Nephron progenitor cell (in vitro differentiated cells): ENCODE measurements at places on chromosomes 2 and 18.

DNA sequence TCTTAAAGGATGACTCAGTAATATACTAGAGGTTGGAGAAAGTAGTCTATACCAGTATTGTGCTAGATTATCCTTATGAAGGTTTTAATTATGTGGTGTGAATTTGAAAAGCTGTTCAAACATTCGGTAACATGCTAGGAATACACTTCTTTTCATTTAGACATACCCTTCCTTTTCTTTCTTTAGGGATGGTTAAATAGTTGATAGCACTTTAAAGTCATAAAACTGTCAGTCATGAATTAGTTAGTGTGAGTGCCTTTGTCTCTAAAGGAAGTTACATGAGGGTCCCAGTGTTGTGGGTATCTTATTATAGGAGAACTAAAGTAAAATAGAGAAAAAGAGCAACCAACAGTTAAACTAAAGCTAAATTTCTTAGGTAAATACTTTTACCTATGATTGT is 149.3 kb downstream of the CSRNP3 start:
- DNase-seq: no peak

GRCh38 chr18:10481831-10482230 is 27.4 kb downstream of the APCDD1 start:
- DNase-seq: no peak

- DNase-seq: no peak
Observed at GRCh38 chr2:53793821-53794220, 7.0 kb downstream of the ERLEC1 start.

DNA sequence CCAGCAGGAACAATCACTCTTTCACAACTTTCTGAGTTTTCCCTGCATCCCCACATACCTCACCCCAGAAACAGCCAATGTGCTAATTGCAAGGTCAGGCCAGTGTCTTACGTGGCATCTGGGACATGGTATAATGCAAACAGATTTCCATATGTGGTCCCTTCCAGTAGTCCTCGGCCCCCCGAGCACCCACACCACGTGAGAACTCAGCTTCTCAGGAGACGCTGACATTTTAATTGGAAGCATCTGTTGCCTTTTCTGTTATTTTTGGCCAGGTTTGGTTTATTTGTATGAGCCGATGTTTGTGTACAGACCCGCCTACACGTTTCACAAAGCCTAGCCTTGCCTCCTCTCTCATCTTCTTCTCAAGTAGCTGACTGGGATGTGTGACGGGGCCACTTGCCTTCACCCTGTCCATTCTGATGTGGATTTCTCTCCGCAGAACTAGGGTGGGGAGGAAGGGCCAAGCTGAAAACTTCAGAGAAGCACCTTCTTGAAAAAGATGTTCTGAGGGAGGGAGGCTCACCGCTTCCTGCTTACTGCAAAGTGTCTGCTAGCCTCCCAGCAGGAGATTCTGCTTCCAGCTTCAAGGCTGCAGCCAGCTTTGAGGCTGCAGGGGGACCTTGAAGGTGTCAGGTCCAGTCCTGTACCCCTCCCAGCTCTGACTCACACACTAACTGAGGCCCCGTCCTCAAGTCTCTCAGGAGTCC is 109.6 kb upstream of the SLC14A2 start:
- DNase-seq: no peak

- DNase-seq: no peak
Observed at GRCh38 chr2:56009758-56010458, 86.3 kb upstream of the EFEMP1 start.

DNA sequence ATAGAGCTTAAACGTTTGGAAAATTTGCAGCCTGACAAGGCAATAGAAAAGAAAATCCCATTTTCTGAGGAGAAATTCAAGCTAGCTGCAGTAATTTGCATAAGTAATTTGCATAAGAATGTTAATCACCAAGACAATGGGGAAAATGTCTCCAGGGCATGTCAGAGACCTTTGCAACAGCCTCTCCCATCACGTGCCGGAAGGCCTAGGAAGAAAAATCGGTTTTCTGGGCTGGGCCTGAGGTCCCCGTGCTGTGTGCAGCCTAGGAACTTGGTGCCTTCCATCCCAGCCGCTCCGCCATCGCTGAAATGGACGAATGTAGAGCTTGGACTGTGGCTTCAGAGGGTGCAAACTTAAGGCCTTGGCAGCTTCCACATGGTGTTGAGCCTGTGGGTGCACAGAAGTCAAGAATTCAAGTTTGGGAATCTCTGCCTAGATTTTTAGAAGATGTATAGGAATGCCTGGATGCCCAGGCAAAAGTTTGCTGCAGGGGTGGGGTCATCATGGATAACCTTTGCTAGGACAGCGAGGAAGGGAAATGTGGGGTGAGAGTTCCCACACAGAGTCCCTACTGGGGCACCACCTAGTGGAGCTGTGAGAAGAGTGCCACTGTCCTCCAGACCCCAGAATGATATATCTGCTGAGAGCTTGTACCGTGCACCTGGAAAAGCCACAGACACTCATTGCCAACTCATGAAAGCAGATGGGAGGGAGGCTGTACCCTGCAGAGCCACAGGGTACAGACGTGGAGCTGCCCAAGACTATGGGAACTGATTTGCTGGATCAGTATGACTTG is 164.6 kb downstream of the GULP1 start:
- DNase-seq: no peak

- peak; percentile 5 for DNase-seq
Observed at GRCh38 chr2:170743530-170744239, 26.5 kb upstream of the ERICH2 start.

- DNase-seq: no peak
Observed at GRCh38 chr18:60503199-60503598, 130.6 kb upstream of the MC4R start.

DNA sequence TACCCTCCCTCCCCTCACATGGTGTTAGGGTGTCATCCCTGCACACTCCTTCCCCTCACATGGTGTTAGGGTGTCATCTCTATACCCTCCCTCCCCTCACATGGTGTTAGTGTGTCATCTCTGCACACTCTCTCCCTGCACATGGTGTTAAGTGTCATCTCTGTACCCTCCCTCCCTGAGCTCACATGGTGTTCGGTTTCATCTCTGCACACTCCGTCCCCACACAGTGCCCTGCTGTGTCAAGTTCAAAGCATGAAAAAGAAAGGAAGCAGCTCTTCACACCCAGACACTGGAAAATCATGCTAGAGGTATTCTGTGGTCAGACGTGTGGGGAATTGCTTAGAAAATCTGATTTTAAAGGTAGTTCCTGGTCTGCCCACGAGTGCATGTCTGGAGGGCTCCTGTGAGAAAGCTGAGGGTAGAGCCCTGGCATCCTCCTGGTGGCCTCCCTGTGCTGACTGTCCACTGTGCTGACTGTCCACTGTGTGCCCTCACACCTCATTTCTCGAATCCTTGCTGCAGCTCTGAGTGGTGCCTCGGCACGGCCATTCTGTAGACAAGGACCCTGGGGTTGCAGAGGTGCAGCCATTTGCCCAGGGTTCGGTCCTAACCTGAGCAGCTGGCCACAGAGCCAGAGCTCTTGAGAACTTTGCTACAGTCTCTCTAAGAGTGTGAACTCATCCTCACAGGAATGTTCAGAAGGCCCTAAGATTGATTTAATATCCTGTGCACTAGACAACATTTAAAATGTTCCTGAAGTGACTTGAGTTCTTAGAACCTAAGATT is 69.1 kb upstream of the NFATC1 start:
- DNase-seq: no peak

GRCh38 chr2:17573085-17573803 is 32.7 kb downstream of the VSNL1 start:
- DNase-seq: no peak

GRCh38 chr2:39593439-39594393 is 72.0 kb upstream of the TMEM178A start:
- DNase-seq: peak; percentile 9

GRCh38 chr2:152245653-152246052 is 70.1 kb upstream of the STAM2 start:
- DNase-seq: no peak

DNA sequence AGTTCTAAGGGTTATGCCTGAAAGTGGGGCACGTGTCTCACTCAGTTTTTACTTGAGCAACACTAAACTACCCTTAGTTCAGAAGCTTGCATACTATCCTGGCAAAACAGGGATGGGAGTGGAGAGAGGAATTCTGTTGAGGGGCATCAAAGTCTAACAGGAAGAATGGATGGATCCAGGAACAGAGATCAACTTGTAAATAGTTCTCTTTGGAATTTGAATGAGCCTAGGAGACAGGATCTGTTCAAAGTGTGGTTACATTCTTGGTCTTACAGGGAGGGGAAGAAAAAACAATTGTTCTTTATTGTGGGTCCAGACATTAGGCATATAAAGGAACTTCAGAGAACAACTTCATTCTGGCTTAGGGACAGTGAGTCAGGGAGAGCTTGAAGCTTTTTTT is 560.2 kb downstream of the CNTNAP5 start:
- no peak for DNase-seq

- no peak for DNase-seq
Observed at GRCh38 chr2:101987832-101988231, 3.9 kb upstream of the IL1R2 start.

GRCh38 chr2:143433840-143434239 is 304.6 kb downstream of the ARHGAP15 start:
- no peak for DNase-seq

- DNase-seq: no peak
Observed at GRCh38 chr2:64770781-64771334, 117.1 kb upstream of the SERTAD2 start.

DNA sequence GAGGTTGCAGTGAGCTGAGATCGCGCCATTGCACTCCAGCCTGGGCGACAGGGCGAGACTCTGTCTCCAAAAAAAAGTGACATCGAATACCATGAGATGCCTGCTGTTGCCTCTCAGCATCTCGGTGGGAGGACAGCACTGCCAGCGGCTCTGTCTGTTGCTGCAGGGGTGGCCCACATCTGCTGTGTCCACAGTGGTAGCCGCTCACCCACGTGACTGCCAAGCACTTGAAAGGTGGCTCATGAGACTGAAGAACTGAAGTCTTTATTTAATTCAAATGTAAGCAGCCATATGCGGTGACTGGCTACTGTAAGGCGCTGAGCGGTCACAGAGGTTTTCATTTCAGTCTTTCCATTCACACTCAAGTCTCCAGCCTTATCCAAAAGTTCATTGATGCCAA is 25.8 kb downstream of the IMPA2 start:
- no peak for DNase-seq

- no peak for DNase-seq
Observed at GRCh38 chr2:48738806-48739205, 16.7 kb downstream of the LHCGR start.

DNA sequence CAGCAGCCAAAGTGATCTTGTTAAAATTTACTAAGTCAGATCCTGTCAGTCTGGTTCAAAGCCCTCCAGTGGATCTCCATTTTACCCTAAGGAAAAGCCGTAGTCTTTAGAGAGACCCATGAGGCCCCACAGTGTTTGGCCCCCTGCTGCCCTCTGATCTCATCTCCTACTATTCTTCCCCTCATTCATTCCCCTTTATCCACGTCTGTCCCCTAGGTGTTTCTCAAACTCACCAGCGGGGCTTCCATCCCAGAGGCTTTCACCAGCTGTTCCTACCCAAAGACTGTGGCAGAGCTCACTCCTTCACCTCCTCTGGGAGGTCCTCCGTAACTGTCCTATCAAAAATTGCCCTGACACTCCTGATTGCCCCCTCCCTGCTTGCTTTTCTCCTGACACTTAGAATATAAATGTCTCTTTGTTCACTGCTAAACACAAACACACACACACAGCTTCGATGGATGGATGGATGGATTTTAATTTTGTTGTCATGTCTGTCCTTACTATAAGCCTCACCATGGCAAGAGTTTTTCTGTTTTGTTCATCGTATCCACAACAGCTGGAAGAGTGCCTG is 26.1 kb downstream of the LIMS1 start:
- no peak for DNase-seq

DNA sequence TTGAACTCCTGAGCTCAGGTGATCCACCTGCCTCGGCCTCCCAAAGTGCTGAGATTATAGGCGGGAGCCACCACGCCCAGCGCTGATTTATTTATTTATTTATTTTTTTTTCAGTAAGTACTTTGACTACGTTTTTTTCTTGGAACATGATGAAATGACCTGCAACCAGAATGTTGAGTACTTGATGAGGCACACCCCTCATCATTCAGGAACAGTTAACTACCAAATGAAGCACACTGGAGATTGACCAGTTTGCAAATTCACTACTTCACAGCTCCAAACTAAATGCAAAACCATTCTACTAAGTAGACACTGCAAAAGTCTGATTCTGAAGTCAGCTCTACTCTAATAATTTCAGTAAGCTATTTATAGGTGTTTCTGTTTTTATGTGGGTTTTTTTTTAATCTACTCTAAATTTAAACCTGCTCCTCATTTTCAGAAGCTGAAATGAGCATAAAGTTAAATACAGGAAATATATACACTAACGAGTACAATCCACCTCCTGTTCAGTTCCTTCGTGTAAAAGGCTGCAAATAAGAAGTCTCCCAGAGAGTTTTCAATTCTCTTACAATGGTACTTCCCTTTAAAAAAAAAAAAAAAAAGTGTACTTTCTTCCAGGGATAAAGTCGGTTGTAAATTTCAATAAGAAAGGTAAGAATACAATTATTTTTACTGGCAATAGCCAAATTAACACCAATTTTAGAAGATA is 1.4 kb downstream of the GFPT1 start:
- DNase-seq: no peak

- DNase-seq: no peak
Observed at GRCh38 chr2:191627518-191627917, 50.4 kb upstream of the NABP1 start.

- no peak for DNase-seq
Observed at GRCh38 chr18:8744656-8745055, 39.3 kb downstream of the MTCL1 start.

DNA sequence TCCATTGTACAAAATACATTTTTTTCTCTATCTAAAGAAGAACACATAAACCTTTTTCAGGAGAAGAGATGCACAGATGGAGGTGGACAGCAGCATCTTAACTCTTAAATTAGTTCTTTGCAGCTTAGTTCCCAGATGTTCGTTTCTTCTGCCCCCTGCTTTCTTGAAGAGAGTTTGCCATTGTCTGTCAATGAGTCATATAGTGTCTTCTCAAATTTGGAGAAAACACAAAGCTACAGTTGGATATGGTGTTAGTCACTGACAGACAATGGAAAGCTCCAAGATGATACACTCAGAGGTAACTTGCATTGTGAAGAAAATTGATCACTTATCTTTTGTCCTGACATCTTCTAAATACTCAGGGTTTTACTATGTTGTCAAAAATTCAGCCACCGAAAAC is 48.8 kb upstream of the TMEFF2 start:
- no peak for DNase-seq

- DNase-seq: no peak
Observed at GRCh38 chr2:240554767-240555493, 2.9 kb downstream of the ANKMY1 start.

DNA sequence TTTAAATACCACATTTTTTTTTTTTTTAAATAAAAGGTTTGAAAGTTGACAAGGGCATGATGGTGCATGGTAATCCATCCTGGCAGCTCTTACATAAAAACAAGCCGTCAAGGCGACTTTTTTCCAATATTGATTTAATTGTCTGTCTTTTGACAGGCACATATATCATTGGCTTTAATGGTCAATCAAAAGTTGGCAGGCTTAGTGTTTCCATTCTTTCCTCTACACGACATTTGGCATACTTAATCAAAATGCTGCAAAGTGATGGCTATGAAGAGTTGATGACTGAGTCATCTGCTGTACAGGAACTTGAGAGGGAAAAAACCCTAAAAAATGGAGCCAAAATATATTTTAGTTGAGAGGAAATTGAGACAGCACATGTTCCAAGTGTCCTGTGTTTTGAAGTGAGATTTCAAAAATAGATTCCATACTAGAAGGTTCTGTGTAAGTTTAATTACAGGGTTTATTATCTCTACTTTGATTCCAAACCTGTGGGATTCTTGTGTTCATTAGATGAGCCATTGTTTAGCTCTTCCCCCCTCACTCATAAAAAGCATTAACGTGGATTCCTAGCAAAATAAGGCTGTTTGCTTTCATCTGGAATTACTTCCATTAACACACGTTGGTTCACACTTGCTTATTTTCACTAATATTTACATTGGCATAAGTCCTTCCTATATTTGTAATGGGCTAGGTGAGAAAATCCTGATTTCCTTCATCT is 3.2 kb downstream of the TSHZ1 start:
- no peak for DNase-seq
